ENCODE measurements at places on chromosomes 5 and 9.

DNA sequence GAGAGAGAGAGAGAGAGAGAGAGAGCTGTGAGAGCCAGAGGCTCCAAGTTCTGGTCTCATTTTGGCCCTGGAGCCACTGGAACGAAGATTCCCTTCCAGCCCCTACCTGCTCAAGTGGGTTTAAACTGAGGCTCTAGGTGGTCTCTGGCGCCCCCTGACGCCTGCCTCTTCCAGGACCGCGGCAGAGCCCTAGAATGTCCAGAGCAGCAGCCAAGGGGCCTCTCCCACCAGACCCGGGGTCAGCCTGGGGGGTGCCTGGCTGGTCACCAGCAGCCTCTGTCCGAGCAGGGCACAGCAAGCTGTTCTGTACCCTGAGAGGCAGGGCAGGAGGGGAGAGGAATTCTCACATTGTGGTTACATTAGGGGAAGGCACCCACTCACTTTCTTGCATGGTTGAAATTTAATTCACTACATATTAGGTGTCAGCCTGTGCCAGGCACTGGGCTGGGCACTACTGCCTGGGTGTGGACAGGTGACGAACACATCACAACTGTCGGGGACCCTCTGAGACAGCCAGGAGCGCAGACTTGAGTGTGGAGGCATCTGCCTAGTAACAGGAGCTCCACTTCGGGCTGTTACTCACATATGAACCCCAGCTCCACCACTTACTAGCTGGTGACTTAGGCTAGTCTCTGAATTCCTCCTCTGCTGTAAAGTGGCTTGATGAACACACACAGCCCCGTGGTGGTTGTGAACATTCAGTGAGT, 44.5 kb downstream of the AMBP start:
- no peak for DNase-seq

DNA sequence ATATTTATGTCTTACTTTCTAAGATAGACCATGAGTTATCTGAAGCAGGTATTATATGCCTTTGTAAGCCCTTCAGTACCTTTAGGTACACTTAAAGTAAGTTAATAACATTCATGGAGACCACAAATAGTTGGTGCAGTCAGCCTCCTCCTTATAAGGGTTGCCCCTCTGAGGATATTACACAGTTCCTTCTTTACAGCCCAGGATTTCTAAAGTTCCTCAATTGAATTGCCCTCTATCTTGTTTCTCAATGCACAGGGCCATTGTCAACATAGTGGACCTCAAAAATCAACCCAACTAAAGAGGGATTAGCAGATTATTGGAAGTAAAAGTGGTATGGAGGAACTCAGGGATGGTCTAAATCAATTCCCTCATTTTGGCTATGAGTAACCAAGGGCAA, 50.3 kb downstream of the HMHB1 start:
- DNase-seq, result no peak

DNA sequence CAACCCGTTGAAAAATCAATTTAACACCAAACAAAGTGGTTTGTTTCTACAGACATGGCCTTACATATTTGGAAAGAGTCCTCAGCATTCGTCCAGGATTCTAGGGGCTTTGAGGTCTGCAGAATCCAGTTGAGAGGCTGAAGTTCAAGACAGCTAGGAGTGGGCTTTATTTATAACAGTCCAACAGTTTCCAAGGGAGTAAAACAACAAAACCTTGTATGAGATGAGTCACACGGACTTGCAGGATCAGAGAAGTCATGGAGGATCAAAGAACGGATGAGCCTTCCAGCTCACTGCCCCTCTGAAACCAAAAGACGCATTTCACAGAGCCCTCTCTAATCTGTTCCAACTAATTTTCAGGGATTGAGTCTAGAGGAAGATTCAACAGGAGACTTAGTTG, 11.1 kb upstream of the ESM1 start:
- no peak for DNase-seq

GRCh38 chr5:115194676-115195075, 25.0 kb upstream of the TRIM36 start:
- no peak for DNase-seq

DNA sequence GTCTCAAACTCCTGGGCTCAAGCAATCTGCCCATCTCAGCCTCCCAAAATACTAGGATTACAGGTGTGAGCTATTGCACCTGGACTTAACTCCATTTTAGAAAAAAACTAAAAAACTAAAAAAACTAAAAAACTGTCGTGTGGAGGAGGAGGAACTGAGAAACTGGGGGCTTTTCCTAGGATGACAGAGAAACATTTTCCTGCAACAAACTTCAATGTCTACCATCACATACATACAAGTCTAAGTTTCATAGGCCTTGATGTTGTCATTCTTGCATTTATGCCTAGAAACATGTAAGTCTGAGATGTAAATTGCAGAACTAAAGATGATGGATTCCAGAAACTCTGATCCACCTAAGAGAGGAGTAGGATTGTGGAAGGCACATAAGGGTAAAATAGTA, 556.8 kb downstream of the RAB3C start:
- no peak for DNase-seq

GRCh38 chr5:95976606-95977005, 15.0 kb upstream of the ELL2 start:
- DNase-seq, result no peak

- DNase-seq, result no peak
These were observed 11.6 kb upstream of the SFXN1 start for GRCh38 chr5:175466700-175467318.

DNA sequence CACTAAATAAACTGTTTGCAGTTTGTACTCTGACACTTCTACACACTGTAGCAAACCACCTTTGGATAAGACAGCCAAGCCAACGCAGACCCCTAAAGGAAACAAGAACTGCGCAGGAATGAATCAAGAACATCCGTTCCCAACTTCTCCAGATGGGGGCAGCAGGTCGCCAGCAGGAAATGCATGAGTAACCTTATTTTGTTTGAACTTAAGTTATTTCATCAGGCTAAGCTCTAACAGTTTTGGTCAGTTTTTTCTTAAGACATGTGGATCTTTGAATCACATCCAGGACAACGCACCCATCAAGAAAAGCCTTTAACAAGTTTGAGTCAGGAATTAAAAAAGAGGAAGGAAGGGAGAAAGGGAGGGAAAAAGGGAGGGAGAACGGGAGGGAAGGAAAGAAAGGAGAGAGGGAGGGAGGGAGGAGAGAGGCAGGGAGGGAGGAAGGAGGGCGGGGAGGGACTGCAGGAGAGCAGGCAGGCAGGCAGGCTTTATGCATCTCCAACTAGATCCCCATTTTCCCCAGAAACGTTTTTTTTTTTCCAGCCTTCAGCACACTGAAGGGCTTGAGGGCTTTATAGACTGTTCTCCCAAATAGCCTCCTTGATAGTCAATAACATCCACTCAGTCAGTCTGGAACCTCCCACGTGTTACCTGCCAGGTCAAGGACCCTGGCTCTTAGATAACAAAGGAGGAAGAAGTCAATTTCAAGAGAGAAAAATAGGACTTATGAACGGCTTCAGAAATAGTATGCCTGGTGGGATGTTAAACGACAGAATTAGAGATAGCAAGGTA, 22.2 kb downstream of the BHMT start:
- peak; percentile 70 for DNase-seq

- DNase-seq, result no peak
These were observed 25.5 kb downstream of the TCF7 start for GRCh38 chr5:134139891-134140469.

Measured in activated CD4-positive, alpha-beta T cell treated with anti-CD3 and anti-CD28 coated beads, Interleukin-2, amount 10 ng/mL, durations not matched to agents 7 days and 5 days (primary cell).